ENCODE measurements at places on chromosomes 12 and 14.

GRCh38 chr12:119082016-119082415, 96.7 kb upstream of the HSPB8 start:
- DNase-seq = no peak

DNA sequence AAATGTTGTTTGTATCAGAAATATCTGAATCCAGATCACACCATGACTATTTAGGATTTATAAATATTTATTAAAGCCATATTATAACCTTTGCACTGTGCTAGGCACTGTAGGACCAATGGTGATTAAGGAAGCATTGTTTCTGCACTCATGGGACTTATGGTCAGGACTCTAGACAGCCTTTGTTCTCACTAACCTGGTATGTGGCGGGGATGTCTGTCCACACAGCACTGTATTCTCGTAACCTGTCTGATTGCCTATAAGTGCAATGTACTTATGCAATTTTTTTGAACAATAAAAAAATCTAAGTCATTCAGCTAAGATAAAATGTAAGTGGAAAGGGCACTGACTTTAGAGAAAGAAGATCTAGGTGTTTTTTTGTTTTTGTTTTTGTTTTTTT, 6.7 kb upstream of the SSPN start:
- DNase-seq = no peak

GRCh38 chr12:71551529-71551928, 111.9 kb downstream of the LGR5 start:
- DNase-seq = no peak

DNA sequence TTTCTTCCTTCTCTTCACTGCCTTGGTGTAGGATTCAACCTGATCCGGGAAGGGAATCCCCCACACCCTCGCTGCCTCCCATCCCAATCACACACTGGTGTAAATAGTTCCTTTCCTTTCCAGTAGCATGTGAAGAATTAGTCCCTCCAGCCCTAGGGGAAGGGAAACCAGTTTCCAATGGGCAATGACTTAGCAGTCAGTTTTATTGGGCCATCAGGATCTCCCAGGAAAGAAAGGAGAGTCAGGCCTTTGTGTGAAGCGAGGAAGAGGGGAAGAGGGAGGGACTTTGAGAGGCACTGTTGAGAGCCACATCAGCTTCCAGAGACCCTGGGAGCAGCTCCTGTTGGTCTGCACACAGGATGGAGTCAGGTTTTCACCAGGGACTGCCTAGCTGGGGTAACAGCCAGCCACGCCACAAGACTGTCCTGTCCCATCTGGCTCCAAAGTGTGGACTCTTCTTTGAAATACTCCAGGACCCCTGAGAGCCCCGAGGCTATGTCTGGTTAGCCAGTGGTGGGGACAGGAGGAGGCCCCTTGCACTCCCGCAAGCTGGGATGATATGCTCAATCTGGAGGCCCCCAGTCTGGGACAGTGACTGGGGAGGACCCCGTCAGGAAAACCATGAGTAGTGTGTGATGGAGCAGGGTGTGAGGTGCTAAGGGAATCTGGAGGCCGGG, 27.9 kb downstream of the MOAP1 start:
- no peak for DNase-seq

DNA sequence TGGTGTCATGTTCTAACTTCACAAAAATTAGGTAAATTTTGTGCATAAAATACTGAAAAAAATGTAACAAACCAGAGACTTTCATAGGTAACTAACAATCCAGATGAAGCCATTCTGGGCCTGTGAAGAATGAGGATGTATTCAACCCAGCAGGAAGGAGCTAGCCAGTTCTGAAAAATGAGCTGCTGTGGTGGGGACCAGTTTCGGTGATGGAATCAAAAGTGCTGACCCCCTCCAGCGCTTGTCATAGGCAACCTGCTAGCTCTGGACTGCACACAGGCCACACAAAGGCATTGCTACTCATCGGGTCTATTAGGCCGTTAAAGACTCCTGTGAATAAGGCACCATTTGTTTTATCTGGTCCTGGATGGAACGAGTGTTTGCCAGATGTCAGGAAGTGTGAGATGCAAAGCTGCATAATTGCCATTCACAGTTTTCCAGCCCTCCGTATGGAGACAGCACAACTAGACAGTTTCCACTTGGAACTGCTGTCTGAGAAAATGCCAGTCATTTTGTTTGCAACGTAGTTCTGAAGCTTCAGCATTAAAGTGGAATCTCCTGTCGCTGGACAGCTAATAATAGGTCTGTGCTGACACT, 3.3 kb upstream of the RIMBP2 start:
- no peak for DNase-seq

Measured in LNCaP clone FGC (cell line).